ENCODE measurements at places on chromosomes 12 and 14. TPM values are rescaled to one million over a fixed set of nuclear protein-coding genes. Genes with fewer than 3 reads are reported as not detected.

DNA sequence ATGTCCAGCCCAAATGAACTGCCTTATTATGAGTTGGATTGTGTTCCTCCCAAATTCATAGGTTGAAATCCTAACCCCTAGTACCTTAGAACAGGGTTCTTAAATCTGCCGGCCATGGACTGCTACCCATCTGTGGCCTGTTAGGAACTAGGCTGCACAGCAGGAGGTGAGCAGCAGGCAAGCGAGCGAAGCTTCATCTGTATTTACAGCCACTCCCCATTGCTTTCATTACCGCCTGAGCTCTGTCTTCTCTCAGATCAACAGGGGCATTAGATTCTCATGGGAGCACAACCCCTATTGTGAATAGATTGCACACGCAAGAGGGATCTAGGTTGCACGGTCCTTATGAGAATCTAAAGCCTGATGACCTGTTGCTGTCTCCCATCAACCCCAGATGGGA, 9.8 kb upstream of the EML5 start:
- no peaks in the 10 kb centered on the region for H3K4me1 ChIP-seq
- no peaks in the 10 kb centered on the region for H3K36me3 ChIP-seq
- H3K4me3 ChIP-seq: no peak overlapping the region
- H3K27me3 ChIP-seq: no peaks in the 10 kb centered on the region
- H3K27ac ChIP-seq: no peak overlapping the region

- no peak overlapping the region for H3K27ac ChIP-seq
- no peaks in the 10 kb centered on the region for H3K4me1 ChIP-seq
- no peaks in the 10 kb centered on the region for H3K36me3 ChIP-seq
- H3K4me3 ChIP-seq: no peak overlapping the region
- H3K27me3 ChIP-seq: no peaks in the 10 kb centered on the region
Measured at GRCh38 chr14:56274556-56274955, 156.3 kb downstream of the PELI2 start.

- H3K27me3 ChIP-seq: no peaks in the 10 kb centered on the region
- H3K36me3 ChIP-seq: no peaks in the 10 kb centered on the region
- no peaks in the 10 kb centered on the region for H3K4me1 ChIP-seq
- H3K27ac ChIP-seq: no peak overlapping the region
Measured at GRCh38 chr14:26323869-26324268, 274.0 kb downstream of the NOVA1 start.

- H3K27me3 ChIP-seq: no peaks in the 10 kb centered on the region
- H3K27ac ChIP-seq: no peak overlapping the region
- peaks cover 30% of the 10 kb centered on the region for H3K36me3 ChIP-seq
- H3K4me3 ChIP-seq: no peak overlapping the region
- H3K4me1 ChIP-seq: 0 out of 2 replicates have a peak, but pooled peaks cover 5% of the 10 kb centered on the region
- no peak for DNase-seq
Measured at GRCh38 chr14:60878536-60878935, 102.3 kb downstream of the TRMT5 start.

- H3K36me3 ChIP-seq: no peaks in the 10 kb centered on the region
- H3K27me3 ChIP-seq: peaks cover 4% of the 10 kb centered on the region
- H3K4me1 ChIP-seq: no peaks in the 10 kb centered on the region
- no peak for DNase-seq
- H3K4me3 ChIP-seq: no peak overlapping the region
- no peak overlapping the region for H3K27ac ChIP-seq
Measured at GRCh38 chr14:57352396-57353170, 37.8 kb upstream of the NAA30 start.

Gene EVL
- polyA plus RNA-seq: 34.2 TPM
